Fibroblast of lung (primary cell): ENCODE measurements at places on chromosomes 4 and X.

DNA sequence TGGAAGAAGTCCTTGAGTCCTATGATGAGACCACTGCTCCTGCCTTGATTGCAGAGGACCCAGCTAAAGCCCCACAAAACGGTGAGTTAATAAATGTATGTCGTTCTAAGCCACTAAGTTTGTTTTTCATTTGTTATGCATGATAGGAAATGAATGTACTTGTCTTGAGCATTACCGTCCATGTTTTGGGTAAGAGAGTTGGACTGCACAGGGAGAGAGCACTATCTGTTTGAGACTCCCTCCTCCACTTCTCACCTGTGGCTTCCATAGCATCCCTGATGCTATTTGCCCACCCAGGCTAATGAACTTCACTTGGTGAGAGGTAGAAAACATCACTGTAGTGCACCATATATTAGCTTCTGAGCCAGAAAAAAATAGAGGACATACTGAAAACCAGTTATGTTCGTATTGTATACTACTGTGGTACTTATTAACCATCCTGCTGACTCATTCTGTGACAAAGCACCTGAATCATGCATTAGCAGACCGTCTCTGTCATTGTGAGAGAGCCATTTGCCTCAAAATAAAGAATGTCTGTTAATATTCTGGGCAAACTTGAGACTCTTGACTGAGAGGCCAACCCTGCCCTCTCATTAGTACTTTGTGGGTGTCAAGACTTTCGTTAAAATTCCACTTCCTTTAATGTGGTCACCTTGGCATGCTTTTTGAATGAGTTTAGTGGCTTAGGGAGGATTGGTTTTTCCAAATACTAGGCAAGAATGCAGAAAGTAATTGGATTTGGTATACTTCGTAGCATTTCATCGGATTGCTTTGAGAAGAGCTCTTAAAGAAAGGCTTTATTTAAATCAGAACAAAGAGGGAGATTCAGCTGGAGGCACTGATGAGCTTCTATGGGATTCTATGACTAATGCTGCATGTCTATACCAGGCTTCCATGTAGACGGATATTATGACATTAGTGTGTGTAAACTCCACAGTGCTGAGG, 99.3 kb upstream of the GRPR start:
- peak; percentile 71 for DNase-seq

- DNase-seq = no peak
Observed at GRCh38 chrX:138073626-138074025, 507.7 kb downstream of the ZIC3 start.

- DNase-seq = peak; percentile 76
Observed at GRCh38 chr4:14110407-14110806, 482.9 kb upstream of the BOD1L1 start.

- DNase-seq = no peak
Observed at GRCh38 chrX:119497185-119497584, 28.9 kb downstream of the SLC25A5 start.

- DNase-seq = no peak
Observed at GRCh38 chr4:89998469-89999011, 103.9 kb downstream of the MMRN1 start.

- DNase-seq = peak; percentile 56
Observed at GRCh38 chr4:76950956-76951671, 1.6 kb downstream of the SEPTIN11 start.

DNA sequence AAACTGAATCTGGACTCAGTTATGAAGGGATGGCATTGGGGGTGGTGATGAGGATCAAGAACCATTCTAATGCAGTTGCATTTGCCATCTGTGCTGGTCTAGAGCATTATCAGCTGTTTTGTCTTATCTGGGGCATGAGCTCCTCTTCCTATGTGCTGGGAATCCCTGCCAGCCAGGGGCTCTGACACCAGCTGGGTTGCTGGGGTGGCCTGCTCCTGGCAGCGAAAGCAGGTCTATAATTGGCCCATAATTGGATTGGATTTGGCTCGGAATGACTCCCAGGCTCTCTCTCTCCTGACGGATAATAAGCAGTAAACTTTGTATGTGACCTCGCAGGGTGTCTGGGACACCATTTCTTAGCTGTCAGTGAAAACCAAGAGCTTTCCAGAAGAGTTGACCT, 34.1 kb downstream of the SMPX start:
- DNase-seq = no peak
